ENCODE measurements at places on chromosomes 7 and 10.

- H3K4me1 ChIP-seq, result peaks cover 35% of the 10 kb centered on the region
- H3K27ac ChIP-seq, result peak overlapping the region; percentile 12
- no peaks in the 10 kb centered on the region for H3K27me3 ChIP-seq
- DNase-seq, result no peak
- H3K36me3 ChIP-seq, result no peaks in the 10 kb centered on the region
Observed at GRCh38 chr7:128458956-128459355, 3.3 kb downstream of the HILPDA start.

DNA sequence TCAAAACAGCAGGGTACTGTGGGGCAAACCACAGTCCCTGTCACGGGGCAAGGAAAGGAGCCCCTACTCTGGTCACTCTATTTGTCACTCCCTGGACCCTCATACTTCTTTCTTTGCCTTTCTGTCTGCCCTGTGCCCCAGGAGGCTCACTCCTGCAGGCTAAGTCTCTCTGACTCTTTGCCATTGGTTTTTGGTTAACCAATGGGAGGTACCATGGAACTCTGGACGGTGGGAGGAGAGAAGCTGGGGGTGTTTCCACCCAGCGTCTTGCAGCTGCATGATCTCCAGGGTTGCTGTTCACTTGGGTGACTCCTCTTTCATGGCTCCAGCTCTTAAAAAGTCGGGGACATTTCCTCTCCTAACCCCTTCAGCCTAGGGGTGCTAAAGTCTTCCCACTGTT is 15.4 kb upstream of the EIF5AL1 start:
- no peak overlapping the region for H3K27ac ChIP-seq
- H3K36me3 ChIP-seq, result no peaks in the 10 kb centered on the region
- H3K27me3 ChIP-seq, result no peaks in the 10 kb centered on the region
- H3K4me1 ChIP-seq, result no peaks in the 10 kb centered on the region
- no peak for DNase-seq

DNA sequence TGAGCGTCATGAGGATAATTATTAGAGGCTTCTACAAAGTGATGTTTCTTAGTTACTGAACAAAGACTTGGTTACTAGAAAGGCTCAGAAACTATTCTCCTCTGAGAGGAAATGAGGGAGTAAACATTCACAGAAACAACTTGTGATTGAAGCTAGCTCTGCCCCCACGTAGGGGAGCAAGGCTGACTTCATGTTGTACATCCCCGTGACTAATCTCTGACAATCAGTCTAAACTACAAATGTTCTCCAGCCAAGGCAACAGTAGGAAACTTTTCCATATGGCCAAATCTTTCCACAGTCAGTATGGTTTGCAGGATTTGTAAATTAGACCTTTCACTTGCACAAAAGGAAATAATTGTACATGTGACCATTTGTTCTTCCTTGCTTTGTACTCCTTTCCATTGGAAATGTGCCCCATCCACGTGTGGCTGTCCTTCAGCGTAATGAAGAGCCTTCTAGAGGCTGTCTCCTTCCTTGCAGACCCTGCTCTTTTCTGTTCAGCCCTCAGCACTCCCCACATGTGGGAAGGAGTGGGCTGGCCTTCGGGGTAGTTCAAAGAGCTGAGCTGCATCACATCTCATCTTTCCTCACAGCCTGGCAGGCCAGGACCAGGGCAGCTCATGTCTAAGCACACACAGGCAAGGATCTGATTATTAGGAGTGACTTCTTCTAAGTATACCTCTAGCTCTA is 93.5 kb downstream of the PCGF5 start:
- H3K27ac ChIP-seq, result no peak overlapping the region
- H3K4me3 ChIP-seq, result no peak overlapping the region
- no peak for DNase-seq
- no peaks in the 10 kb centered on the region for H3K27me3 ChIP-seq
- no peaks in the 10 kb centered on the region for H3K4me1 ChIP-seq

GRCh38 chr7:50068026-50068425 is 25.0 kb downstream of the ZPBP start:
- no peak overlapping the region for H3K27ac ChIP-seq
- DNase-seq, result peak; percentile 7
- no peaks in the 10 kb centered on the region for H3K36me3 ChIP-seq

GRCh38 chr10:10096898-10097297 is 920.8 kb upstream of the CELF2 start:
- H3K36me3 ChIP-seq, result no peaks in the 10 kb centered on the region
- no peak overlapping the region for H3K27ac ChIP-seq
- no peak for DNase-seq

GRCh38 chr7:98240961-98241673 is 10.9 kb downstream of the TECPR1 start:
- DNase-seq, result peak; percentile 29
- H3K36me3 ChIP-seq, result no peaks in the 10 kb centered on the region
- no peak overlapping the region for H3K4me3 ChIP-seq

- H3K27ac ChIP-seq, result no peak overlapping the region
- DNase-seq, result peak; percentile 71
- H3K36me3 ChIP-seq, result no peaks in the 10 kb centered on the region
- H3K4me1 ChIP-seq, result no peaks in the 10 kb centered on the region
Observed at GRCh38 chr10:102072673-102073527, 7.8 kb downstream of the HPS6 start.

DNA sequence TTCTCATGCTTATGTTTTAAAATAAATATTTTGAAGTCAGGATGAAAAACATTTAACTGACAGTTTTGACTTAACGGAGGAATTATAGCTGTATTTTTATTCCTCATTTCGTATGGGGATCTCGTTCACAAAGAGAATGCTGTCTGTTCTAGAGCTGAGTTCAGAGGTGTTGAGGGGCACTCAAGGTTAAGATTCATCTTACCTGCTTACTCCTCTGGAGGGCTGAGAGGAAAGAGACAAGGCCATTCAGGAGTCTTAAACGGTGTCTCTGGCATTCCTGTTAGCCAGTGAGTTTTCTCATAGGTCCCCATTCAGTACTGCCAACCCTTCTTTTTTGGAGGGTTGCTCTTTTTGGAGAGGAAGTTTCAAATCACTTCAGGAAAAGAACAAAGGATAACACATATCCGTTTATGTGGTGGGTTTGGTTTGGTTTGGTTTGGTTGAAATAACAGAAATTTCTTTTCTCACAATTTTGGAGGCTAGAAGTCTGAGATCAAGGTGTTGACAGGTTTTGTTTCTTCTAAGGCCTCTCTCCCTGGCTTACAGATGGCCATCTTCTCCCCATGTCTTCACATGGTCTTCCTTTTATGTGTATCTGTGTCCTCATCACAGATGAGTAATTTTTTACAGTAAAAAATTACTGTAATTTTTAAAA is 23.1 kb downstream of the CALHM2 start:
- no peaks in the 10 kb centered on the region for H3K4me1 ChIP-seq
- H3K27ac ChIP-seq, result no peak overlapping the region
- H3K4me3 ChIP-seq, result no peak overlapping the region
- peaks cover 10% of the 10 kb centered on the region for H3K36me3 ChIP-seq

DNA sequence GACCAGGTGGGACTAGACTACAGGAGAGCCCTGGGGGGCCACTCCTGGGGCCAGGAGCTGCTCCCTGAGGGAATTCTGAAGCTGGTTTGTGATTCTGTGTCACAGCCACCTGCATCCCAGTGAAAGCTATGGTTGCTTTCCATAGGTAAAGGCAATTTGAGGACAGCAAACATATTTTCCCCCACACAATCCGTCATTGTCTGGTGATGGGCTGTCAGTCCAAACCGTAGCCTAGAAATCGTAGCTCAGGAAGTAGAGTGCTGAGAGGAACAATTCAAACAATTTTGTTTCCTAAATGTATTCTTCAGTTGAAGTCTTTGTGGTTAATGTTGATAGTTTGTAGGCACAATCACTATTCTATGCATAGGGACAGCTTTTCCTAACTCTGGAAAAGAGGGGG is 106.0 kb upstream of the INSYN2A start:
- H3K27me3 ChIP-seq, result no peaks in the 10 kb centered on the region
- H3K27ac ChIP-seq, result no peak overlapping the region
- no peaks in the 10 kb centered on the region for H3K36me3 ChIP-seq
- H3K4me3 ChIP-seq, result no peak overlapping the region

GRCh38 chr7:6615723-6616555 is 529 bp downstream of the ZNF853 start:
- H3K27me3 ChIP-seq, result no peaks in the 10 kb centered on the region
- H3K4me3 ChIP-seq, result no peak overlapping the region
- H3K4me1 ChIP-seq, result peaks cover 15% of the 10 kb centered on the region
- no peak overlapping the region for H3K27ac ChIP-seq
- no peaks in the 10 kb centered on the region for H3K36me3 ChIP-seq

GRCh38 chr7:100825751-100826513 is 1.4 kb downstream of the EPHB4 start:
- no peak overlapping the region for H3K4me3 ChIP-seq
- no peak for DNase-seq
- H3K27ac ChIP-seq, result no peak overlapping the region
- H3K4me1 ChIP-seq, result no peaks in the 10 kb centered on the region
- H3K36me3 ChIP-seq, result no peaks in the 10 kb centered on the region

GRCh38 chr10:61765176-61766087 is 102.7 kb downstream of the CABCOCO1 start:
- no peaks in the 10 kb centered on the region for H3K27me3 ChIP-seq
- H3K4me3 ChIP-seq, result no peak overlapping the region
- no peaks in the 10 kb centered on the region for H3K4me1 ChIP-seq
- H3K27ac ChIP-seq, result no peak overlapping the region

GRCh38 chr7:98945852-98946251 is 67.5 kb downstream of the TRRAP start:
- no peak overlapping the region for H3K27ac ChIP-seq
- no peaks in the 10 kb centered on the region for H3K4me1 ChIP-seq
- H3K36me3 ChIP-seq, result peaks cover 16% of the 10 kb centered on the region
- DNase-seq, result no peak

GRCh38 chr10:127612-128432 is 7.4 kb upstream of the ZMYND11 start:
- H3K27ac ChIP-seq, result peak overlapping the region; percentile 15
- peak overlapping the region; percentile 52 for H3K4me3 ChIP-seq
- no peaks in the 10 kb centered on the region for H3K27me3 ChIP-seq
- no peaks in the 10 kb centered on the region for H3K4me1 ChIP-seq
- DNase-seq, result no peak

DNA sequence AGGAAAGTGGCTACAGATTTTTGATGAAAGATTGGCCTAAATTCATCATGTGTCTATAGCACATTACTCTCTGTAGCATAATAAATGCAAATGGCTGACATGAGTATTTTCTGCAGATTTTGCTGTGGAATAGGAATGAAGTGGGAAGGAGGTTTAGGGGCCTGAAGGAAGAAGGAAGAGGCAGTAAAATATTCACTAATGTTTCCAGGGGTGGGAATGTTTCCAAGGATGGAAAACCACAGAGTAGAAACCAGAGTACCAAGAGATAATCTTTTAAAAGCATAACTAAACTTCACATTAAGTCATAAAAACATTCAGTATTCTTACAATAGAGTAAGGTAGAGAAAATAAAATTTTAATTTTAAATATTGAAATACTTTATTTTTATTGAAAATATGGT is 267.8 kb downstream of the BICC1 start:
- no peaks in the 10 kb centered on the region for H3K4me1 ChIP-seq
- H3K4me3 ChIP-seq, result no peak overlapping the region
- DNase-seq, result no peak

GRCh38 chr10:119198438-119198837 is 8.9 kb upstream of the GRK5 start:
- peak; percentile 40 for DNase-seq
- no peak overlapping the region for H3K4me3 ChIP-seq
- no peaks in the 10 kb centered on the region for H3K27me3 ChIP-seq
- H3K36me3 ChIP-seq, result no peaks in the 10 kb centered on the region

GRCh38 chr10:72223743-72224101 is 7.6 kb upstream of the ASCC1 start:
- no peaks in the 10 kb centered on the region for H3K27me3 ChIP-seq
- H3K36me3 ChIP-seq, result no peaks in the 10 kb centered on the region
- no peak for DNase-seq
- H3K27ac ChIP-seq, result no peak overlapping the region

DNA sequence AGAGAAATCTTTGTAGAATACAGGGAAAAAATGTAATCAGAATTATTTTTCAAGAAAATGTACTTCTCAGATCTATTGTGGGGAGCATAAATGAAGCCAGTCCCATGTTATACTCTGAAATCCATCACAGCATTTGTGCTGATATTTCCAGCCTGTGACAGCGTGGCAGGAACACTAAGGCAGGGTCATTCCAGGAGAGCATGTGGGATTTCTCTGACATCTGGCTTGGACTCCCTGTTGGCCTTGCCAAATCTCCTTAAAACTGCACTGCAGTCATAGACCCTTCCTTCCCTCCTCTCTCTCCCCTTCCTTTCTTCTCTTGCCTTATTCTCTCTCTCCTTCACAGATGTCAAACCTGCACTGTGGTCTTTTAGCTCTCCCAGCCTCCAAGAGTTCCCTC is 6.5 kb upstream of the TSPAN13 start:
- DNase-seq, result no peak
- H3K27me3 ChIP-seq, result no peaks in the 10 kb centered on the region
- H3K4me3 ChIP-seq, result no peak overlapping the region
- H3K27ac ChIP-seq, result no peak overlapping the region

DNA sequence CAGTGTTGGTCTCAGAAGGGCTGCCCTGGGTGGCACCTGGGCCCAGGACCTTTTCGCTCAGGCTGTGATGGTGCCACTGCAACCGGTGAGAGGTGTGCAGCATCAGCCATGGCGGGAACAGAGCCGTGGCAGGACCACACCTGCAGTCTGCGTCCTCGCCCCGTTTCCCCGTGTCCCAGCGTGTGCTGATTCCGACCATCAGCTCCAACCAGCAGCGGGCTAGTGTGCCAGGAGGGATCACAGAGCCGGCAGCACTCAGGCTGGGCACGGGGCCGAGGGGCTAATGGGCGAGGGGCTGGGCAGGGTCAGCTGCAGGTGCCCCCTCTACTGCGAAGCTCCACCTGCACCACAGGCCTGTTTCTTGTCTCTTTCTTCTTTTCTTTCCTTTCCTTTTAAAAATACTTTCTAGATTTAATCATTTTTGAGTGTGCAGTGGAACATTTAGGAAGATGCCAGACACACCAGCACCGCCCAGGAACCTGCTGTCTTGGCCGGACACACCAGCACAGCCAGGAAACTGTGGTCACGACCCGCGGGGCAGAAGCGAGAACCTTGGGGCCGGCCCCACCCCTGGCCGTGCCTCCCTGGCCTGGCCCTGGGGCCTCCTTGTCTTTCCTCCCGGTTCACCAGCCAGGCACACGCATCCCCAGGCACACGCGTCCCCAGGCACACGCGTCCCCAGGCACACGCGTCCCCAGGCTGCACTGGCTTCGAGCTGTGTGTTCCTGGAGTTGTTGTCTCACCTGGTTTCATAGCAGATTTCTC is 34.6 kb downstream of the ADGRA1 start:
- H3K27me3 ChIP-seq, result peaks cover 5% of the 10 kb centered on the region
- no peak overlapping the region for H3K4me3 ChIP-seq
- no peaks in the 10 kb centered on the region for H3K36me3 ChIP-seq
- H3K27ac ChIP-seq, result no peak overlapping the region
- no peak for DNase-seq

DNA sequence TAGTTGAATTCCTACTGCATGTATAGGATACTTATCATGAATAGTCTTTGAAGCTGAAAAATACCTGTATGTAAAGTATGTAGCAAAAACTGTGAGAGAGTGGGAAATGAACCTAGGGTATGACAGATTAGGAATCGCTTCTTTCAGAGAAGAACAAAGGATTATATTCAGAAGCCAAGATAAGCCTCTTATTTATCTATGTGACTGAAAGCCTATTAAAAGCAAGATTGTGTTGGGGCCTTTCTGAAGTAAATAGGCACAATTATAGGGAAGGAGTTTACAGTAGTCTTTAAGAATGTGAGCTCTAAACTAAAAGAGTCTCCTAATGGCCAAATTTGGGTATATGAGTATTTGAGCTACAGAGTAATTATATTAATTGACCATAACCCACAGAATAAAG is 102.1 kb downstream of the MTERF1 start:
- H3K4me3 ChIP-seq, result no peak overlapping the region
- H3K4me1 ChIP-seq, result no peaks in the 10 kb centered on the region
- DNase-seq, result no peak
- H3K27ac ChIP-seq, result no peak overlapping the region
- H3K27me3 ChIP-seq, result no peaks in the 10 kb centered on the region
- H3K36me3 ChIP-seq, result no peaks in the 10 kb centered on the region

Data from MM.1S (cell line).